ENCODE measurements at places on chromosomes 3 and 15.
A peak's percentile ranks its signal among the peaks of the same experiment; 100 is the strongest.

- DNase-seq, result no peak
These were observed 624.8 kb downstream of the NTRK3 start for GRCh38 chr15:87631775-87632174.

DNA sequence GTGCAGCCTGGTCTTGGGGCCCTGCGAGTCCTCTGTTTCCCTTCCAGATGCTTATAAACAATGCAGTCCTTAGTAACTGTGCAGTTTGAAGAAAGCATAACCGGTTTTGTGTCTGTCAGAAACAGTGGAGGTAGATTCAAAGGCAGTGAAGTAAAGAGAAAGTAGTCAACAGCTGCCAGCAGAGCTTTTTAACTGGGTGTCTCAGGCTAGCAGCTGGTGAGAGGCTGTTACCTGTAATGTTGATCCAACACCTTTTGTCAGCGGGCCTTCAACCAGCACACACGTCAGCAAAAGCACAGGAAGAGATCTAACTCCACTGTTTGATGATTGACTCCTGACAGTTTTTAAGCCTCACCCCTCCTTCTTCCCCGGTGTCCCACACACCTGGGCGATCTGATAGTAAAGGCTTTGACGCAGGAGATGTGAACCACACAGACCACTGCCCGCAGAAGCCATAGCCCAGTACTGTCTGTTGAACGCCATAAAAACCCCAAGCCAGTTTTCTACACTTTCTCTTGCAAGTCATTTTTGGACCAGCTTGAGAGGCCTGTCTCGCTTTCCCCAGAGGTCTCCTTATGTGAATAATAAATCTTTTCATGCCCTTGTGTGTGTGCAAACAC lies 178.0 kb downstream of the FMN1 start:
- no peak for DNase-seq

GRCh38 chr3:68915973-68916372 lies 16.4 kb downstream of the TAFA4 start:
- no peak for DNase-seq

DNA sequence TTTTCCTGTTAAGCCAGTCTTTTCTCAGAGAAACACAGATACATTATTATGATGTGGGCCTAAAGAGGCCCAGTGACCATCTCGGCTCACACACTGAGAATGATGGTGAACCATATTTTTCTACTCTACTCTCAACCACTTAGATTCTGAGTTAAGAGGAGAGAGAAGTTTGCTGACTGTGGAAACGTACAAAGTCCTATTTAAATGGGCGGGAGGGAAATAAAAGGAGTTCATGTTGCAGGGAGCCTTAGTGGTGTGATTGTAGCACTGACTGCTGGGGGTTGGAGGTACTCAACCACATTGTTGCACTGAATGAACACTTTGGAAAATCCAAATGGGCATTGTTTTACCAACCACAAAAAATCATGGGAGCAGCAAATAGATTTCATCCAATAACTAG lies 51.0 kb downstream of the ATP8B4 start:
- no peak for DNase-seq

DNA sequence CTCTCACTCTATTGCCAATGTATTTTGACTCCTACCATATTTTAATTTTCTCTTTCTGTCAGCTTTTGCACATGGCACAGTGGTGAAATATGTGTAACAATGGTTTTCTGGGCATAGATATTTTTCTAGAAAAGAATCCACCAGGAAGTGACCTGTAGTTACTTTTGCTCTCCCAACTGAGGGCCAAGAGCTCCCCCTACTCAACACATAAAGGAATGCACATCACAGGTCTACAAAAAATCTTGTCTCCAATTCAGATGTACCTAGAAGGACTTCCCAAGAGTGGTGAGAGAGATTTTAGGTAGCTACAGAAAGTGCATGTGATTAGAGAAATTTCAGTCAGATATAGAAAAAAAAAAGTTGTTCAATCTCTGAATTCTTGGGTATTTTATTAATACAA lies 15.6 kb downstream of the CPA3 start:
- DNase-seq, result no peak

GRCh38 chr15:68672781-68673205 lies 94.0 kb downstream of the CORO2B start:
- DNase-seq, result peak; percentile 20

- no peak for DNase-seq
These were observed 196.9 kb upstream of the PRICKLE2 start for GRCh38 chr3:64422192-64422591.

DNA sequence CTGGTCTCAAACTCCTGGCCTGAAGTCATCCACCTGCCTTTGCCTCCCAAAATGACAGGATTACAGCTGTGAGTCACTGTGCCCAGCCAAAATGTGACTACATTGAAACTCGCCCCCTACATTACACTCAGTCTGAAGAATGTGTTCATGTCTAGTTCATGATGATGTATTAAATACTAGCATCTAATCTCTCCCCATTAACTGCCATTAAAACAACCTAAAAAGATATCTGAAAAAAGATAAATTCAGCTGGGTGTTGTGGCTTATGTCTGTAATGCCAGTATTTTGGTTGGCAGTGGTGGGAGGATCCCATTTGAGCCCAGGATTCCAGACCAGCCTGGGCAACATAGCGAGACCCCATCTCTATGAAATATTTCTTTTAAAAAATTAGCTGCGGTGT lies 159.4 kb downstream of the PCCB start:
- no peak for DNase-seq

DNA sequence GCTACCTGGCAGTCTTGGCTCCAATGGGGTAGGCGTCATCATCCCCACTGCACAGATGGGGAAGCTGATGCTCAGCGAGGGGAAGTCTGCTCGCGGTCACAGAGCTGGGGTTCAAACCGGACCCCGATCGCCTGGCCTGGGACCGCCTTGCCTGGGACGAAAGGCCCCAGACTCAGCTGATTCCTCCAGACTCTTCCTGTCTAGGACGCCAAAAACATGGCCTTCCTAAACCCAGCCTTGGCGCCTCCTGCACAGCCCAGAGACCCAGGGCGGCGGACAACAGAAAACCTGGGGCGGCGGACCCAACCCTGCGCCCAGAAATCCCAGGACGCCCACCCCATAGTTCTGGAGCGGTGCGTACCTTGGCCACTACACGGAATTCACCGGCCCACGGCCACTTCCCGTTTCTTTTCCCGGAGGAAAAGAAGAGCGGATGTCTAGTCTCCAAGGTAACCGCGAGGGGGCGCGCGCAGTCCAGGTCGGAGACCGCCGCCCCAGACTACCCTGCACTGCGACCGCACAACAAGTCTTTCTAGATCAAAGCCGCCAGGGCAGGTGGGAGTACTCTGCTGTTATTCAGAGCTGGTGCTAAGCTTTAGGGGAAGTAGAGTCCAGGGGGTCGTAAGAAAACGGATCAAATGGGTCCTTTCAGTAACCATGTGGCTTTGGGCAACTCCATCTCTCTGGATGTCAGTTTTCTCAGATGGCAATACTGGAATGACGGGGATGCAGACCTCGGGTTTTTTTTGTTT lies 4.9 kb upstream of the IL17RD start:
- DNase-seq, result peak; percentile 67

- DNase-seq, result no peak
These were observed 49.8 kb upstream of the PXYLP1 start for GRCh38 chr3:141181819-141182218.

GRCh38 chr15:59976480-59977271 lies 27.4 kb upstream of the FOXB1 start:
- no peak for DNase-seq

GRCh38 chr3:86828751-86829150 lies 162.2 kb downstream of the VGLL3 start:
- no peak for DNase-seq

GRCh38 chr15:37081983-37082382 lies 18.4 kb downstream of the MEIS2 start:
- DNase-seq, result no peak

DNA sequence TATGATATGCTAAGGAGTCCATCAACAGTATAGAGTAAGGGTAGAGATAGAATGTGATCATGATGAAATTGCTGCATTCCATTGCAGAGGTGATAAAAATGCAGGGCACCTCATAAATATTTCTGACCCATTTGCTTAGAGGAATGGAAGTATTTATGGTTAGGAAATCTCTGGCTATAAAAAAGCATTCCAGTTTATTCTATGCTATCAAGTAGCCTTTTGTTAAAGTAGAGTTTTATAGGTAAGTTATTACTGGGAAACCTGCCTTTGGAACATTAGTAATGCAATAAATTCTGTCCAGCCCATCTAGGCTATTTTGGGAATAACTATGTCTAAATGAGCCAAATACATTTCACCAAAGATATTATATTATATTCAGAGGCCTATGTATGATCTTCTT lies 19.8 kb upstream of the STRIT1 start:
- DNase-seq, result peak; percentile 73

DNA sequence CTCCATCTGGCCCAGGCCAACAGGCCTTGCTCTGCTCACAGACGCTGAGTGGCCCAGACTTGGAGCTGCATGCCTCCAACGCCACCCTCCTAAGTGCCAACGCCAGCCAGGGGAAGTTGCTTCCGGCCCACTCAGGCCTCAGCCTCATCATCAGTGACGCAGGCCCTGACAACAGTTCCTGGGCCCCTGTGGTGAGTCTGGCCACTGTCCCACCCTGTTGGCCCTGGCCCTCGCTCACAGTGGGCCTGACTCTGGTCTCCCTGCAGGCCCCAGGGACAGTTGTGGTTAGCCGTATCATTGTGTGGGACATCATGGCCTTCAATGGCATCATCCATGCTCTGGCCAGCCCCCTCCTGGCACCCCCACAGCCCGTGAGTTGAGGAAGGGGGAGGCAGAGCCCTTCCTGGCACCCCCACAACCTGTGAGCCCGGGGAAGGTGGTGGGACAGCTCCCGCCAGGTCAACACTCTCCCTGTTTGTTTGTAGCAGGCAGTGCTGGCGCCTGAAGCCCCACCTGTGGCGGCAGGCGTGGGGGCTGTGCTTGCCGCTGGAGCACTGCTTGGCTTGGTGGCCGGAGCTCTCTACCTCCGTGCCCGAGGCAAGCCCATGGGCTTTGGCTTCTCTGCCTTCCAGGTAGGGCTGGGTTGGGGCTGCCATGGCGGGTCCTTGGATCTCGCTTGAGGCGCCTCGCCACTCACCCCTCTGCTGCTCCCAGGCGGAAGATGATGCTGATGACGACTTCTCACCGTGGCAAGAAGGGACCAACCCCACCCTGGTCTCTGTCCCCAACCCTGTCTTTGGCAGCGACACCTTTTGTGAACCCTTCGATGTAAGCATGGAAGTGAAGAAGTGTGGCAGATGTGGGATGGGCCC lies 10.0 kb downstream of the NT5DC2 start:
- no peak for DNase-seq

- peak; percentile 100 for DNase-seq
These were observed 41.8 kb downstream of the SMAD3 start for GRCh38 chr15:67107014-67107812.

- no peak for DNase-seq
These were observed 151.2 kb downstream of the OPA1 start for GRCh38 chr3:193744048-193744821.

- no peak for DNase-seq
These were observed 15.0 kb downstream of the MBNL1 start for GRCh38 chr3:152283492-152284381.

DNA sequence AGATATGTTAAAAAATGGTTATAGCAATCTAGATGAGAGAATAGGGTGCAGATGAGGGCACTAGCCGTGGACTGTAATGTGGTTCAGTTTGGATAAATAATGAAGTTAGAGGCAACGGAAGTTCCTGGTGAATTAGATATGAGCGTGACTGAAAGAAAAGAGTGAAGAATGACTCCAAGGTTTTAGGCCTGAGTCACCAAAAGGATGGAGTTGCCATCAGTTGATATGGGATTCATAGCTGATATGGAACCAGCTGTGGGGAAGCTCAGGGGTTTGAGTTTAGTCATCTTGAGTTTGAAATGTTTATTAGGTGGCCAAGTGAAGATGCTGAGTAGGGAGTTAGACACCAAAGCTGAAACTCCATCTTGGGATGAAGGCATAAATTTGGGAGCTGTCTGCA lies 66.2 kb downstream of the SSR3 start:
- peak; percentile 81 for DNase-seq

DNA sequence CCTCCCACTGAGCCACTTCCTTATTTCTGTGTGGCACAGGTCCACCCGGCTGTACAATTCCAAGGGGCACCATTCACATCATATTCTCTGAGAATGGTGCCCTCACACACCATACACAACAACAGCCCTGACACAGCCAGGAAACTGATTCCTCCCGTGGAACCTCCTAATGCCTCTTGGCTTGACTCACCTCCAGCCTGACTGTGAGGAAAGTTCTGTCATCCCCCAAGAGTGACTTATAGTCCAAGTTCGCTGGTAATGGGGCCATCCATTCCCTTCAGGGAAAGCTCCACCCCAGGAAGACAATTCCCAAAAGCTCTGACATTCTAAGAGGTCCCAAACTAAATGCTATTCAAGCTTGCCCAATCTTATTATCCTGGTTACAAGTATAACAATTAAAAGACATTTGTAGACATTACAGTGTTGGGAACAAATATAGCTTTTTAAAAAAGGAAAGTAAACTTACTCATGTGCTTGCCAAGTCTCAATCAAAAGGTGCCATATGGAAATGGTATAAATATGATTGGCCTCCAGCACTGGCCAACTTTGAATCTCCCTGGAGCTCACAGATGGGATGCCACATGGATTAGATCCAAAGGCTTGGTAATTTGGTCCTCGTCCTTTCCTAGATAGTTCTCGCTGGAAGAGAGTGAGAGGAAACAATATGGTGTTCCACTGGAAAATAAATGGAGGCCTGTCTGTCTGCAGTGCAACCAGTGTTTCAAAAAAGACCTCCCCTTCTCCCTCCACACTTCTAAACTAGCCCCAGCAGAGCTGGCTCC lies 56.3 kb upstream of the PSMD6 start:
- peak; percentile 33 for DNase-seq

GRCh38 chr3:177374323-177374722 lies 177.0 kb upstream of the TBL1XR1 start:
- DNase-seq, result no peak

GRCh38 chr15:96409215-96410138 lies 79.0 kb downstream of the NR2F2 start:
- peak; percentile 16 for DNase-seq

DNA sequence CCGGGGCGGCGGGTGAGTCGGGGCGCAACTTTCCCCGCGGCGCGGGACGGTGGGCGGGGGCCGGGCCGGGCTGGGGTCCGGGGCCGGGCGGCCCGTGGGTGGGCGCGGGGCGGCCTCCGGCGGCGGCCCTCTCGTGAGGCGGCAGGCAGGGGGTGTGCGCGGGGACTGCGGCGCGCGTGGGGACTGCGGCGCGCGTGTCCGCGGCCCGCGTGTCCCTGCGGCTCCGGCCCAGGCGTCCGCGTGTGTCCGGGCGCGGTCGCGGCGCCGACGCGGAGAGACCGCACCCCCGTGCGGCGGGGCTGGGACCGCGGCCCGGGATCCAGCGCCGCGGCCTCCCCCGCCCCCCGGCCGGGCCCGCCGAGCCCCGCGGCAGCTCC lies 349 bp downstream of the PLXNA1 start:
- peak; percentile 21 for DNase-seq

GRCh38 chr3:116299646-116300081 lies 145.6 kb downstream of the LSAMP start:
- no peak for DNase-seq

- no peak for DNase-seq
These were observed 7.7 kb downstream of the ITIH1 start for GRCh38 chr3:52784931-52785590.
